ENCODE measurements at places on chromosomes 5 and 9.

DNA sequence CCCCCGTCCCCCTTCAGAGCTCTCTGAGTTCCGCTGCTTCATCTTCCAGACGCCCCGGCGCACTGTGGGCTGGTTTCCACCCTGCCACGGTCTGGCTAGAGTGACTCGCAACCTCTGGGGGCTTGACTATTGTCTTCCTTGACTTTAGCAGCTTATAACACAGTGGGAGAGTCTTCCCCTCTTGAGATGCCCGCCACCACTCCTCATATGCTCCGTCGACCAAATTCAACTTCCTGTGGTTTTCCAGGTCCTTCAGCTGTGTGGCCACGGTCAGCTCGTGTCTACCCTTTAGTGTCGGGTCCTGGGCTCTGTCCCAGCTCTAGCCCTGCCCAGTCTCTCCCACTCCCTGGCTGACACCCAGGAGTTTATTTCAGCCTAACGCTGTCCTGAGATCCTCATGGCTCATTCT lies 28.2 kb upstream of the NCS1 start:
- no peak for DNase-seq

DNA sequence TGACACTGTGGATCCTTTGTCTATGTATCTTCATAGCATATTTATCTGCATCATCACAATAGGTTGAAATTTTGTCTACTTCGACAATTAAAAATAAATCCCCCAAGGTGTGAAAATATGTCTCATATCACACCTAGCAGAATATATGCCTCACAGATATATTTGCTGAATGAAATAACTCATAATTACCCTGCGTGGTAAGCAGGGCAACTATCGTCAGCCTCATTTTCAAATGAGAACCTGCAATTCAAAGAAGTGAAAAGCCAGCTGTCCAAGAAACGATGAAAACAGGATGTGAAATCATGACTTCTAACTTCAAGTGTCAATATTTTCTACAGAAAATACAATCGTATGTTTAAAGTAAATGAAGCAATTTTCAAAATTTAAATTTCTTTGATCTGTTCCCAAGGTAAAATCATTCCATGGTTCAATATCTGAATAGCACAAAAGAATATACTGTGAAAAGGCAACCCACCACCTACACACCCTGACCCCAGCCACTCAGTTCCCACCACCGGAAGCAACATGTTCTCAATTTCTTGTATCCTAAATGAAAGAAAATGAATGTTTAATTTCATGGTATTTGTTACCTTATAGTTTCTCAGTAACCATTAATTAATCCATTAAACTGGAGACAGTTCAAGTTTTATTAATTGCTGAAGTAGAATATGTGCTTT lies 57.1 kb downstream of the TBCA start:
- DNase-seq, result no peak

DNA sequence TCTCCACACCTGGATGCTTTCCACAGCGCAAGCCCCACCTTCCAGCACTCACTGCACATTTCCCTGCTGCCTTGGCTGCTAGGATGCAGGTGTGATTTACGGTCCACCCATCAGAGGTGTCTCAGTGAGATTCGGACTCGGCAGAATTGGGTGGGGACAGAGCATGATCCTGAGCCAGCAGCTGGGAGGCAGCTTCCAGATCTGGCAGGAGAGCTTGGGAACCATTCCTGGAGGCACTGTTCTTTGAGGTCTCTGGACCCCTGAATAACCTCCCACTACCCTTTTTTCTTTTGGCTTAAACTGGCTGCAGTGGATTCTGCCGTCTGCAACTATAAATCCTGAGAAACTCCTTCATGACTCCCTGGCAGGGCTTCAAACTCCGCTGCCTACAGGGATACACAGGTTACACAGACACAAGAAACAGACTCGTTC lies 99.6 kb upstream of the PHYKPL start:
- no peak for DNase-seq

DNA sequence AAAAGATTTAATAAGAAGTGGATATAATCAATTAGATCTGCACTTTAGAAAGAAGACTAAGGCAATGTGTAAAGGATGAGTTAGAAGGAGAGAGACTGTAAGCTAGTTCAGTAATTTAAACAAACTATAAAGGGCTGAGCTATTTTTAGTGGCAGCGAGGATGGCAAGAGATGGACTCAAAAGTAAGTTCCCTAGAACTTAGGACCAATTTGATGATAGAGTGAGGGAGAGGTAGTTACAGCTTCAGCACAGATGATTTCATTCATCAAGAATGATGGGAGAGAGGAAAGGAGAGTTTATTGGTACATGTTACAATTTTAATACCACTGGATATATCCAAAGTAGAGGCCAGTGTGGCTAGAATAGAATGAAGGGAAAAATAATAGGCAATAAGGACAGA lies 19.1 kb downstream of the NADK2 start:
- no peak for DNase-seq

DNA sequence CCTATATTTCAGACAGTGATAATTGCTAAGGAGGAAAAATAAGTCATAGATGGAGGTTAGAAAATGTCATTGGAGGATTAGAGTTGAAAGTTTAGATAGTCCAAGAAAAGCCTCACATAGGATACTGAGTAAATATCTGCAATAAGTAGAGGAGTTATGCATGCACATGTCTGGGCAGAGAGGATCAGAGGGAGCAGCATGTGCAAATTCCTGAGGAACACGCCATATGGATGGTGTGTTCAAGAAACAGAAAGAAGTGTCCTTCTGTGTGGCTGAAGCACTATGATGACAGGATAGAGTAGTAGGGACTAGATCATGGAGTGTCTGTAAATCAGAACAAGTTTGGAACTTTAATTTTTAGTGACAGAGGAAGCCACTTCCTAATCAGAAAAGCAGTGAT lies 52.2 kb downstream of the SGCD start:
- no peak for DNase-seq

GRCh38 chr9:14584571-14584970 lies 108.7 kb downstream of the ZDHHC21 start:
- DNase-seq, result no peak

GRCh38 chr9:116042321-116042720 lies 111.3 kb upstream of the PAPPA start:
- DNase-seq, result no peak

DNA sequence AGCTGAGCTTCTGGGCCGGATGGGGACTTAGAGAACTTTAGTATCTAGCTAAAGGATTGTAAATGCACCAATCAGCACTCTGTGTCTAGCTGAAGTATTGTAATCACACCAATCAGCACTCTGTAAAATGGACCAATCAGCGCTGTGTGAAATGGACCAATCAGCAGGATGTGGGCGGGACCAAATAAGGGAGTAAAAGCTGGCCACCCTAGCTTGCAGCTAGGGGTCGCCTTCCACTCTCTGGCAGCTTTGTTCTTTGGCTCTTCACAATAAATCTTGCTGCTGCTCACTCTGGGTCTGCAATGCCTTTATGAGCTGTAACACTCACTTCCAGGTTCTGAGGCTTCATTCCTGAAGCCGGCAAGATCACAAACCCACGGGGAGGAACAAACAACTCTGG lies 354.0 kb downstream of the PRR16 start:
- no peak for DNase-seq

DNA sequence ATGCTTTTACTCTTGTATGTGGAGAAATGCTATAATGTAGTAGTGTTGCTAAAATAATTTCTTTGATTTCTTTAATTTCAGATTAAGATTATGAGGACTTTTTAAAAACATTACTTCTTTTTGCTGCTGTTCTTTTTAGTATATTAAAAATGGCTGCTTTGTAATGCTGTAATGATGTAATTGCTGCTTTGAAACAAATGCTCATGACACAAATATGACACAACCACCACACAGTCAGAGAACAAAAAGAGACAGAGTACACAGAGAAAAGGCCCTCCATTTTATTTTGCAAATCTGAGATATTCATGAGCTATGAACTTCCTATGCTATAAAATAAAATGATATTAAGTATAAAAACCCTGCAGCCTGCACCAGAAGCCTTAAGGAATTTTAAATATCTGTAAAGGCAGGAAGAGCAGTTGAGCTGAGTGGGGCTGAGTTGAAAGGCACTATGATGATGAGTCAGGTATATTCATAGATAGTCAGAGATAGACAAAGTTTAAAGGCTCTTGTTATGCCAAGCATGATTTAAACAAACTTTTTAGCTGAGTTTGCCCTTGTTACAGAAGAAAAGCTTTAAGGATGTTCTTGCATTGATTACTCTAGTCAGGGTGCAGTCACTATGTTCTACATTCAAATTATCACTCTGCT lies 5.1 kb upstream of the POU5F2 start:
- no peak for DNase-seq

- DNase-seq, result no peak
Observed at GRCh38 chr9:101458963-101459631, 23.5 kb upstream of the ALDOB start.

DNA sequence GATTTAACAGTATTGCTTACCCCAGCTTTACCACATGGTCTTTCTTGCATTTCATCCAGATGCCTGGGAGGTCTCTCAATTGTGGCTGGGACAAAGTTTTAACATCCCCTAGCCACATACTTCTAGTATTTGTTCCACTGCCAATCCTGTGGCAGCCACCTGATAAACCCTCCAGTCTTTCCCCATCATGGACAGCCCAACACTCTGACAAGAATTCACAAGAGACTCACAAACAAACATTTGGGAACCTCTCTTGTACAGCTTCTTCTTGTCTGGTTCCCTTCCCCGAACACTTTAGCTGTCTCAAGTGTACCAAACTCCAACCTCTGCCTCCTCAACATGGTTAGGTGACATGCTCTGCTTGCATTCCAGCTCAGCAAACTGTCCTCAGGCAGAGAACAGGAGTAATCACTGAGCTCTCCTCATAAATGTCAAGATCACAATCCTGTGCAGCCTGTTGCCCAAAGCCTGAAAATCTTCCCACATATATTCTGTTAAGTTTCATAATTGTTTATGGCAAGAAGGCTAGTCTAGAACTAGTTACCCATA lies 59.7 kb downstream of the STRBP start:
- no peak for DNase-seq

GRCh38 chr9:129542741-129543140 lies 78.2 kb downstream of the C9orf50 start:
- DNase-seq, result no peak

DNA sequence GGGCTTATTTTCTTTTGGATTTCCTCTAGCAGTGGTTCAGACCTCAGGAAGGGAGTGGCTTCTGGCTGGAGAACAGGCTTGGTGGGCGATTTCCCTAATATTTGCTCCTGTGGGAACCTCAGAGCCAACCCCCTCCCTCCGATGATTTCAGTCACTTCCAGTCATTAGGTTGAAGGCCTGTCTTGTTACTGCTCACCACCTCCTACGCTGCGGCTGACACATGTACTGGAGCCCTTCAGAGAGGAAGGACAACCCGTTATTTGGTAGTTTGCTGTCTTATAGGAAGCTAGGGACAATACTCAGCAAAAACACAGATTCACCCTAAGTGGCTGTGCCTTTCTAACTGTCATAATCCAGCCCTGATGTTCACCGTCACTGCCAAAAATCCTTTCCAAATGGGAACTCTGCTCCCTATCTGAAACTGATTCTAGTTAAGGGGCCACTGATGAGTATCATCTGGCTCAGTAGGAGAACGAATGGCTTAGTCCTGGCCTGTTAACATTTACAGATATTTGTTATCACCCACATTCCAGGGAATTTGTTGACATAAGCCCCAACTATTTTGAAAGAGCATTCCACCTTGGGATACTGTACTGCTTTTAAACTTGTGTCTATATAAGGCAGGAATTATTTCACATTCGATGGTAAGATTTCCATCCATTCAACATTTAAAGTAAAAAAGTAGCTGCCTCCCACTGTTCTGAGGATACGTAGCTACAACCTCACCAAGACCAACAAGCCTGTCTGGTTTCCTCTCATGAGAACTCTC lies 29.3 kb upstream of the ANKH start:
- no peak for DNase-seq

DNA sequence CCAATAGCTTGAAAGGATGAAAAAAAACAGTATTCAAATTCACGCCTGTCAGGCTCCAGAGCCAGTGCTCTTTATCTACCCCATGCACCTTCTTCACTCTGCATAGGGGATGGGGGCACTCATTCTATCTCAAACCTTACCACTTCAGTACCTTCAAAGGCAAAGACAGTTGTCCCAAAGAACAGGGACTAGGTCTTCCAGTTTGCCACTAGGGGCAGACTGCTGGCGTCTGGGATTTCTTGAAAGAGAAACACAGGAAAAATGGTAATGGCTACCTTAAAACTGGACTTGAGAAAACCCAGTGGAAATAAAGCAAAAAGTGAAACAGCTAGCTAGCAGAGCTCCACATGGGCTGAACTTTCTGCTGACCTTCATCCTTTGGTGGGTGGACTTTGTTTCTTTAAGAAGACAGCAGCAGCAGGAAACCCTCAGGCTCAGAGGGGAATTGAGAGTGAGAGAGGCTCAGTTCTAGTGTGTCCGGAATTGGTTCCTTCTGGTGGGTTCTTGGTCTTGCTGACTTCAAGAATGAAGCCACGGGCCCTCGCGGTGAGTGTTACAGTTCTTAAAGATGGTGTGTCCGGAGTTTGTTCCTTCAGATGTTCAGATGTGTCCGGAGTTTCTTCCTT lies 41.0 kb upstream of the SLC36A1 start:
- no peak for DNase-seq

DNA sequence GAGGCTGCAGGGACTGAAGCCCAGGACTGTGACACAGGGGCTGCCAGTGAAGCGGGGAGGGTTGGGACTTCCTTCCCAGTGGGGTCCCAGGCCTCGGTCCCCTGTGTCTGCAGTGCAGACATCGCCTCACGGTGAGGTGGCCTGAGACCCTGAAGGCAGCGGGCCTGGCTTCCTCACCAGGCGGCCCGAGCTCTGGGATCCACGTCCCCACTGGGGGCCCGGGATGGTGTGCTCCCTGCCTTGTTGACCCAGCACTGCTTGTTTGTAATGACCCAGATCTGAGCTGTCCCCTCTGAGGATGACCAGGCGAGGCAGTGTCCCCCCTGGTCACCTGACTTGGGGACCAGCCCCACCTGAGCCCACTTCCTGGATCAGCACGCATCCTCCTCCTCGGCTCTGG lies 53.1 kb downstream of the COL5A1 start:
- DNase-seq, result no peak

- no peak for DNase-seq
Observed at GRCh38 chr5:83157163-83157562, 79.8 kb downstream of the XRCC4 start.

- DNase-seq, result no peak
Observed at GRCh38 chr5:168916266-168916665, 337.1 kb upstream of the PANK3 start.

GRCh38 chr5:150299571-150300327 lies 3.0 kb downstream of the ARSI start:
- no peak for DNase-seq

- no peak for DNase-seq
Observed at GRCh38 chr5:154758493-154758892, 3.3 kb downstream of the LARP1 start.

DNA sequence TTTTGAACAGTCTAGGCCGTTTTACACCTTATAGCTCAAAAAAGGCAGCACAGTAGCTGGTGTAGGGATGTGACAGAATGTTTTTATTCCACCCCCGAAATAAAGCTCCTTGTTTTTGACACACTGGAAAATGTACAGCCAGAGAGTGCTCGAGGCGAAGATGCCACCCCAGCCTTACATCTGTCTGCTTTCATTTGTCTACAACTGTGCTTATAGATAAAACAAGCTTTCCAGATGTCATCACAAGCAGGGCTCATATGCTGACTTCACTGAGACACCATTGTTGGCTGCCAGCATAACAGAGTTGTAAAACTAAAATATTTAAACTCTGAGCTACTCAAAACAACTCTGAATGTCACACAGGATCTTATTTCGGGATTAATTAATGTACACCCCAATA lies 386.3 kb downstream of the BNC2 start:
- DNase-seq, result no peak
